Right atrium auricular region (tissue), 2 donors: ENCODE measurements at places on chromosomes 13 and 19. TPM values are rescaled to one million over a fixed set of nuclear protein-coding genes. Genes with fewer than 3 reads are reported as not detected.

DNA sequence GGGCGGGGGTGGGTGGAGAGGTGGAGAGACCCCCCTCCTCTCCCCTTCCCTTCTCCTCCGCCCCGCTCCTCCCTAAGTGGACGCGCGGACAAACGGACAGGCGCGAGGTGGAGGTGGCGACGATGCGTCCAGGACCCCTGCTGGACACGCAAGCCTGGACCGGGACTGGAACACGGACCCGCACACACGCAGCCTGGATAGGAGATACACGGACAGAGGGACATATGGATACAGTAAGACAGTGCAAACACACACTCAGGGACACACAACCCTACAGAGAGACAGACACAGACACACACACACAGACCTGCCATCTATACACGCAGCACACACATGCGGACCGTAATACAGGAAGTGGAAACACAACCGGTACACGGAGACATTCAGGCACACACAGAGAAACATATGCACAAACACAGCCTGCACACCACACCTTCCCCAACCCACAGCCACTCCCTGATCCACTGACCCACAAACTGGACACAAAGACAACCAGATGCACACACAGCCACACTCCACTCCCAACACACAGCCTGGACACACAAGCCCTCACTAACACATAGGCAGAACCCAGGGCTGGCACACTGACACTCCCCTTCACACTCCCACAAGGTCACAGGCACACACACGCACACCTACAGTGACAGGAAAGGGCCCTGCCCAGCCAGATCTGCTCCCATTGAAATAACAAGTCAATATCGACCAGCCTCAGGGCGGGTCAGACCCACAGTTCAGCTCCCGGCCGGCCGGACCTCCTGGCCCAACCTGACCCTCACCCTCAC lies 696 bp upstream of the ERFL start:
- DNase-seq = no peak

DNA sequence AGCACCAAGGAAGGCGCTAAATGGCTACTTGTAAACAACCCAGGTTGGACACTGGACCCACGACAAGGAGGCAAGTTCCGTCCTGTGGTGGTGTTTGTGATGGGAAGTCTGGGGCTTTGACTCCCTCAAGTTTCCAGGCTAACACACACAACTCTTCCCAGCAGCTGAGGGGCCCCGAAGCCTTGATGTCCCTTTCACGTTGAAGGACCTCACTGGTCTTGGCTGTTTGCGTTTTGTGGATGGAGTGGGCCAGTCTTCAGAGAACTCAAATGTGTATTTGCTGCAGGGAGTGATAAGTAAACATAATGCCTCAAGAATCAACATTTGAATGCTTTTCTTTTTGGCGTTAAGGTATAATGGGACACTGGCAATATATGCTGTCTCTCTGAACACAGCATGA lies 199.2 kb downstream of the TM9SF2 start:
- DNase-seq = no peak

DNA sequence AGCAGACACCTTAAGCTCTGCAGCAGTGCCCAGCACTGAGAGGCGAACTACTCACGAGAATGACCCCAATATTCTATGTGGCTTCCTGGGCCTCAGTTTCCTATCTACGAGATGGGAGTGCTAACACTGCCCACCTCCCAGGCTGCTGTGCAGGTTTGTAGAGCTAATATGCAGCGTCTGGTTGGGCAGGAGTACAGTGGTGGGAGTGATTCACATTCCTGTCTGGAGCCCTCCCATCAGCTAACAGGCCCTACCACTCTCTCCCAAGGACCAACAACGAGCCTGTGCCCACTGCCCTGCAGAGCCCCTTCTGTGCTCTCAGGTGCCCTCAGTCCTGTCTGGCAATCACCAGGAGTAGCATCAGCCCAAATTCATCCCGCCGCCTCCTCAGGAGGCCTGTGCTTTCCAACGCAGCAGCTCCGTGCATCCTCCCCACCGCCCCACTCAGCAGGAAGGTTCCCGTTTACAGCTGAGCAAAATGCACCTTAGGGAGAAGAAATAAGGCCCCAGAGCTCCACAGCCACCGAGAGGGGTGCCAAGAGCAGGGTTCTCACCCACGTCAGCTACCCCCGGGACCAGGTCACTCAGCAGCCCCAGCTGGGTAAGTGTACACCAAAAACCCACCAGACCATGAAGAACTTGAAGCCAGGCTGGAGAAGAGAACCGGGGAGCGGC lies 6.6 kb downstream of the AKT2 start:
- DNase-seq = no peak

DNA sequence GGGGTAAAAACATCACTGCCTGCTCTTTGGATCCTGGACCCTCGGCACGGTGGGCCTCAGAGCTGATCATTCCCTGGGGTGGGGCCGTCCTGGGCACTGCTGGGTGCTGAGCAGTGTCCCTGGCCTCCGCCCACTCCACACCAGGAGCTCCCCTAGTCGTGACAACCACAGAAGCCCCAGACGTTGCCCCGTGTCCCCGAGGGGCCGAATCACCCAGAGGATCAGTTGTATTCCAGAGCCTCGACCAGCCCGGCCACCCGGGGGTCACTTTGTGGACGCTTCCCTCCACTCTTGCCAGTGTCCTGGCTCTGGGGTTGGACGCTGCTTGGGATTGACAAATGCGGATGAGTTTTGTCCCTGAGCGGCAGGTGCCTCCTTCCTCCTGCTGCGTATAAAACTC lies 10.2 kb downstream of the C2CD4C start:
- DNase-seq = no peak

- DNase-seq = no peak
These were observed 36.3 kb downstream of the MICU2 start for GRCh38 chr13:21567714-21568113.

DNA sequence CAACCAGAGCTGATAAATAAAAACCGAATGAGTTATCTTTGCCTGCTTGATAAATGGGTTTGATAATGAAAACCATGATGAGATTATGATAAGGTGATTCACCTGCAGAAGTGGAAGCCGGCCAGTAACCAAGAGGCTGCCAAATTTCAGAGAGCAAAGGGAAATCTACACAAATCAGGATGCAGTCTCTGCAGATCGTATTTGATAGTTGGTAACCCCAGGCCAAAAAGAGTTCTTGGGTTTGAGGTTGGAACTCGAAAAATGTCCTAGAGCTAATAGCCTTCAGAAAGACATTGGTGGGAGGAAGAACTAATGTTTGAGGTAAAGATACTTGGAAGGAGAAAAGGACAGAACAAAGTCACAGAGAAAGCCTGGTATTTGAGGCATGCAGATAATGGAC lies 9.6 kb upstream of the LATS2 start:
- DNase-seq = no peak

The RB1 gene
- 27.1 TPM for total RNA-seq

The CASP14 gene
- not detected for total RNA-seq

The PLPPR3 gene
- total RNA-seq = not detected

The TEX101 gene
- not detected for total RNA-seq

The WTIP gene
- 8.3 TPM for total RNA-seq

The FAM216B gene
- total RNA-seq = 23.5 TPM

The FCER2 gene
- not detected for total RNA-seq
